ENCODE measurements at places on chromosomes 2 and 18. TPM values are rescaled to one million over a fixed set of nuclear protein-coding genes. Genes with fewer than 3 reads are reported as not detected.

The GNAL gene
- total RNA-seq, result 2.9 TPM

The SAG gene
- total RNA-seq, result 14.7 TPM

The FBLN7 gene
- total RNA-seq, result 1.2 TPM

The LRRC30 gene
- 3.4 TPM for total RNA-seq

The GPAT2 gene
- total RNA-seq, result 2.6 TPM

The FAM110C gene
- 7.7 TPM for total RNA-seq

DNA sequence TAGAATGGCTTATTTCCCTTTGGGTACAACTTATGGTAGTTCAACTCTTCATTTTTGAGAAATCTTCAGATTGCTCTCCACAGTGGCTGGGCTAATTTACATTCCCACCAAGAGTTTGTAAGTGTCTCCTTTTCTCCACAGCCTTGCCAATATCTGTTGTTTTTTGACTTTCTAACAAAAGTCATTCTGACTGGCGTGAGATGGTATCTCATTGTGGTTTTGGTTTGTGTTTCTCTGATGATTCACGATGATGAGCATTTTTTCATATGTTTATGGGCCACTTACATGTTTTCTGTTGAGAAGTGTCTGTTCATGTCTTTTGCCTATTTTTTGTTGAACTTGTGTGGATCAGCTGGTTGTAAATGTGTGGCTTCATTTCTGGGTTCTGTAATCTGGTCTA lies 871.0 kb downstream of the EPHA4 start:
- DNase-seq, result no peak

DNA sequence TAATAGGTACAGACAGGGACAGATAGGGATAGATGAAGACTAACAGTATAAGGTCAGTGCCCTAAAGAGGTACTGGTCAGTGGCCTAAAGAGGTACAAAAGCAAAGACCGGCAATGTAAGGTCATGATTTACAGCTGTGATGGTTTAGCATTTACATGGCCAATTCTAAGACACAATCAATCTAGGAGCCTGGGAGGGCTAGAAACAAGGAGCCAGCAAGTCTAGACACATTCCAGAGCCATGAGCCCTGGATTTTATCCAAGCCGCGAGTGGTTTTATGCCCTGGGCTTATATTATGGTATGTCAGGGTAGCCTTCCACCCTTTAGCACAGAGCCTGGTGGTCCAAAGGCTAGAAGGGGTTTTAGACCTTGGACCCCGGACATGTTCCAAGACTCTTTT lies 124.2 kb downstream of the CBLN2 start:
- no peak for DNase-seq

GRCh38 chr2:238459081-238459629 lies 32.4 kb downstream of the ASB1 start:
- DNase-seq, result peak; percentile 36

DNA sequence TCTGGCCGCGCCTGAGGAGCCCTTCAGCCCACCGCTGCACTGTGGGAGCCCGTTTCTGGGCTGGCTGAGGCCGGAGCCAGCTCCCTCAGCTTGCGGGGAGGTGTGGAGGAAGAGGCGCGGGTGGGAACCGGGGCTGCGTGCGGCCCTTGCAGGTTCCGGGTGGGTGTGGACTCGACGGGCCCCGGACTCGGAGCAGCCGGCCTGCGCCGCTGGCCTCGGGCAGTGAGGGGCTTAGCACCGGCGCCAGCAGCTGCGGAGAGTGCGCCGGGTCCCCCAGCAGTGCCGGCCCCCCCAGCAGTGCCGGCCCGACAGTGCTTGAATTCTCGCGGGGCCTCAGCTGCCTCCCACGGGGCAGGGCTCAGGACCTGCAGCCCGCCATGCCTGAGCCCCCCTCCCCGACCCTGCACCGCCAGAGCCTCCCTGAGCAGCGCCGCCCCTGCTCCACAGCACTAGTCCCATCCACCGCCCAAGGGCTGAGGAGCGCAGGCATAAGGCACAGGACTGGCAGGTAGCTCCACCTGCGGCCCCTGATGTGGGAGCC lies 534.2 kb downstream of the ZNF804A start:
- DNase-seq, result no peak

DNA sequence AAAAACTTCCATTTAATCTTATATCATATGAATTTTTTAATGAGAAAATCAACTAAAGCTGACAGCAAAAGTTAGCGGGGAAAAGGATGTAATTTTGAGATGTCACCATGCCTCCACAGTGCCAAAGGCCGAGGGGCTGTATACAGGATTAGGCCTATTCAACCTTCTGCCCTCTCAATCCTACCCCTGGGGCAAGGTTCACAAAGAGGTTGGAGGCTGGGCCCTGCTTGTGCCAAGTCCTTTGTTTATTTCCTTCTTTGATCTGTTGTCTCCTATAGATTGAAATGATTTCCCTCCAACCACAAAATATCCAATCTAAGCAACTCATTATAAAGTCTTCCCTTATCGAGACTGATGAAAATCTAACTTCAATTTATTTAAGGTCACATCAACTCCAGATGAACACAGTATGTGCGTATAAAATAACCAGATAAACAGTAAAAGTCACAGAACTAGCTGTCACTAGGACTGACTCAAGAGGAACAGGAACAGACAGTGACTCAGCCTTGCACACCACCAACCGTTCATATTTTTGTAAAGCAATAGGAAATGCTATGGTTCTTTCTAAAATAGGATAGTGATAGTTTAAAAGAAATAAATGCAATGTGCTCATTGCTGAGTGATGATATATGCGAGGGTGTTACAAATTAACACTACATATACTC lies 95.8 kb downstream of the SLC25A12 start:
- no peak for DNase-seq

Data from umbilical cord (tissue), 2 donors.